ENCODE measurements at places on chromosomes 2 and 18.

DNA sequence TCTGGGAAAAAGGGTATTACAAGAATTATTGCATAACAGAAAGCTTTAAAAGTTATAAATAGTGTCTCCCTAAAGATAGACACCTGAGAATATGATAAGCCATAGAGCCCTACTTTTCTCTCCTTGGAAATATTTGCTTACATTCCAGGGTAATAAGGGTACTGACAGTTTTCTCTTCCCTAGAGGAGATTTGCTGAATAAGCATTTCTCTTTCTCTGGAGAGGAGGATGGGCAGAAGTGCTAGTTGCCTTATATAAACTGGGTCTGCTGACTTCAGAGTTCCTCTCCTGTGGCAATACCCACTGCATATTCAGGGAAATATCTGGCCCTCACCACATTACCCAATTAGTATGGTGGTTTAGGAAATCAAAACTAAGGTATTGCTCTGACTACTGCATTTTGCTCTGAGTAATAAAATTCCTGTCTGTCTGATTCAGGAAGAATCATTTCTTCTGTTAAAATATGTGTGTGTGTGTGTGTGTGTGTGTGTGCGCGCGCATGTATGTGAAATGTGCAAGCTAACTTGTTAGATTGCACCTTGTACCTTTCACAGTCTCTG is 1391.3 kb downstream of the DSC3 start:
- no peak for DNase-seq

DNA sequence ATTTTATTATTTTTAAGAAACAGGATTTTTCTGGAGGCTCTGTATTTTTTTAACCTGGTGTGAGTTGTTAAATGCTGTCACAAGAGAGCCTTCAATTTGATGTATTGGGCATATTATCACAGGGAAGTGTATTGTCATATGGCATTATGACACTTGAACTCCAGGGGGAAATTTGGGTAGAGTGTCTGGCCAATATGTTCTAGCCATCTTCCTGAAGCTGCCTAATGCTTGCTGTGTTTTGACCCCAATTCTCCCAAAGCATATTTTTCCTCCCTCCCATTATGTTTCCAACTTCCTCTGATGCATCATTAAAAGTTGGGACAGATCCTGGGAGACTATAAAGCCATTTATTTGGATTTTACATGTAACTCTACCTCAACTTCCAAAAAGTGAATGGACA is 214.1 kb upstream of the SESTD1 start:
- no peak for DNase-seq

DNA sequence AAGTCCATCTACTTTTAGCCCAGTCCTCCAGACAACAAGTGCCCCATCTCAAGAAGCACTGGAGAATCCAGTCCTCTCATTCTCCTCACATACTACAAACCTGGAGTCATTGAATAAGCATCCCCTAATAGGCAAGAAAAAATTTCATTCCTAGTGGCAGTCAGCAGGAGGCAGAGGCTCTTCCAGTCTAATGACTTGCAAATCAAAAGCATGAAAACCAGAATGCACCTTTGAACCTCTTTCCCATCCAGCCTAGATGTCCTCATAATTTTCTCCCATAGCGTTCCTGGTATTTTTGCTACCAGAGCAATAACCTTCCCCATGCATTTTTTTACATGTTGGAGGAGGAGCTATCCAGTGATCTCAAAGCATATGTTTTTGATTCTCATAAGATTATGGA is 252.6 kb downstream of the TTC32 start:
- no peak for DNase-seq

GRCh38 chr18:50706651-50707050 is 113.2 kb downstream of the MRO start:
- DNase-seq: no peak

DNA sequence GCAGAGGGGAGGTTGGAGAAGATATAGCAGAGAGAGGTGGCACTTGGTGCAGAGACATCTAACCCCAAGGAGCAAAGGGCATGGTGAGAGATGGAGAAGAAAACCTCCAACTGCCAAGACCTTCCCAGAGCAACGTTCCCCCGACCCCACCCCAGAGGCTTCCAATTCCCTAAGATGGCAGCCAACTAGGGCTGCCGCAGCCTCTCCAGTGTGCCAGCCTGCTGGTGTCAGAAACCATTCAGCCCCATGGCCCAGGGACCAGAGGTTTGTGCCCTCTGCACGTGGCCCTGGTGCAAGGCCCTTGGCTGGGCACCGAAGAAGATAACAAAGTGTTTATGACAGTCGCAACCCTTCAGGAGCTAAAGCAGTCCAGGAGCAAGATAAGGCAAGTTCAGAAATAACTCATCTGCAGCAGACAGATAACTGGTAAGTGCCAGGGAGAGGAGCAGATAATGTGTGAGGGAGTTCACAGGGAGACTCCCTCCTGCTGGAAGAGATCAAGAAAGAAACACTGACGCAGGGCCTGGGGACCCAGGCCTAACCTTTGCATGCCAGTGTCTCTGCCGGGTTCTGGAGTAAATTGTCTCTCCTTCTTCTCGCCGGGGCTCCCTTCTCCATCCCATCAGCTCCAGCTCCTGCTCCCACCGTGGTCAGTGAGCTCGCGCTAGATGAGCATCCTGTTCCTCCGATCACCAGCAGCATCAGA is 66.1 kb upstream of the ID2 start:
- DNase-seq: no peak

DNA sequence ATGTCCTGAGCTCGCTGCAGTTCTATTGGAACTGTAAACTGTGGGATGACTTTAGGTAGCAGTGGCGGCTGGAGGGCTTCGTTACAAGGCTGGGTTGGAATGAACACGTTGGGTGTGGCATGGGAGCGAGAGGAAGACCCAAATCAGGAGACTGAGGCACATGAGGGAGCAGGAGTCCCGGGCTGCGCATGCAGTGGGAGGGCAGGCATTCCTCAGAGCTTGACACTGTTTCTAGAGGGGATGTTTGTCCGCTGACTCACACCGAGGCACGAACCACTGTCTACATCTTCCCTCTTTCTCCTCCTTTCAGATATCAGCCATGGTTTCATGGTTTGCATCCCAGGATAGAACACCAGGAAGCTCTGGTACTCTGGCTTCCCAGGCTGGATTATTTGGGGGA is 40.6 kb upstream of the LAMA1 start:
- DNase-seq: peak; percentile 94

GRCh38 chr18:78672862-78673446 is 306.7 kb upstream of the SALL3 start:
- no peak for DNase-seq

- no peak for DNase-seq
Measured at GRCh38 chr2:180366481-180366880, 359.4 kb upstream of the CWC22 start.

GRCh38 chr2:210913461-210913860 is 357.1 kb downstream of the CPS1 start:
- no peak for DNase-seq

- DNase-seq: no peak
Measured at GRCh38 chr18:31610286-31611205, 18.9 kb downstream of the TTR start.

- no peak for DNase-seq
Measured at GRCh38 chr2:83817511-83817910, 641.6 kb downstream of the SUCLG1 start.

GRCh38 chr2:220191737-220192136 is 564.3 kb downstream of the SLC4A3 start:
- DNase-seq: no peak

GRCh38 chr2:185583058-185583816 is 155.4 kb upstream of the FSIP2 start:
- peak; percentile 81 for DNase-seq
